Effector CD8-positive, alpha-beta T cell (primary cell): ENCODE measurements at places on chromosomes 6 and 20.

DNA sequence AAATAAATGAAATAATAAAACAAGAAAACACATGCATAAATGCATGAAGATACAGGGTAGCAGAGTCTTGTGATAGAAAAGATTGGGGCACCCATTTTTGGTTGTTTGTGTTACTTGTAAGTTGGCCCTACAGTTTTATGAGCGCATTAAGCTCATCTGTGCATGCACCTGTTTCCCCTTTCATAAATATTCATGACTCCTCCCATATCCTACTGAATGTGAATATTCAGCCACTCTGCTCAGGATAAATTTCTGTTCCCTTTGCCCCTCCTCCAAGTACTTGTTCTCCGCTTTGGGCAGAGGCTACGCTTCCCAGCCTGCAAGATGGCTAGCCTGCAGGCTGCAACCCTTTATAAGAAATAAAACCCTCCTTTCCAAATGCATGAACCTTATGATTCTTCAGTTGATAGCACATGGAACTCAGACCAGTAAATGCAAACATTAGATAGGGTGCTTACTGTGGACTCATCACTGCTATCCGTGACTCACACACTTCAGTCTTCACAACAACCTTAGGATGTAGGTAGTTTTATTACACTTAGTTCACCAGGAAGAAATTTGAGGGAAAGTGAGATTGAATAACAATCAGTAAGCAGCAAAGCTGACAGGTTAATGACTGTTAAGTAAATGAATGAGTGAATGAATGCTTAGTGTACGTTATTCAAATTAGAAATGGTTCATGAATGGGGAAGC lies 15.0 kb downstream of the ALDH8A1 start:
- DNase-seq = no peak

DNA sequence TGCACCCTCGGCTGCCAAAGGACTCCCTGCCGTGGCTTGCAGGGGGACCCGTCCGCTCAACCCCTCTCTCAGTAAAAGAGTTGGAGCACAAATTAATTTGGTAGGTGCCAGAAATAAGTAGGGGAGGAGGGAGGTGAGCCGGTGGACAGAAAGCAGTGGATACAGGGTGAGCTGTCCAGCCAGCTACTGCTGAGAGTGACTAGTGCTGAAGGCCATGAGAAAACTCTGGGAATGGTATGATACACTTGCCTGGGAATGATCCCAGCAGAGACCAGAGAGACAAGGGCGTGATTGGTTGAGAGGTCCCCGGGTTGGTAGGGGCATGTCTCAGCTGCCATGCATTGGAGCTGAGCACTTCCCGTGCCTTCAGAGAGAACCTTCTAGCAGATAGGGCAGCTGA lies 15.7 kb downstream of the FOXQ1 start:
- no peak for DNase-seq

DNA sequence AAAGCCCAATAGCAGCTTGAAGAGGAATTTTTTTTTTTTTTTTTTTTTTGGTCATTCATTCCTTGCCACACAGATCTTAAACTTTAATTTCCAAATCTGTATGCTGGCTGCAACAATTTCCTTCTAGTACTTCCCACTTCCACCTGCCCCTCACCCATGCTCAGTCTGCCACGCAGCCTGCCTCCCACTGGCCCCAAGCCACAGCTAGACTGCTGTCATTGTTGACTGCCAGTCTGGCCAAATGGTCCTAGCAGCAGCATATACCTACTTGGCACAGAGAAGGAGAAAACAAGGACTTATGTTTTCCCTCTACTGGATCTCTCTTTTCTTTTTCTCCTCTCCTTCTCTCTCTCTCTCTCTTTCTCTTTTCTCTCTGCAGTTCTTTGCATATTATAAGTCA lies 118.3 kb upstream of the HEY2 start:
- DNase-seq = no peak

GRCh38 chr20:14489544-14489943 lies 152.1 kb upstream of the FLRT3 start:
- no peak for DNase-seq

GRCh38 chr6:131049608-131050007 lies 13.4 kb downstream of the EPB41L2 start:
- DNase-seq = no peak

- DNase-seq = no peak
Observed at GRCh38 chr6:132972254-132972653, 157.9 kb downstream of the RPS12 start.
